CD4-positive, alpha-beta T cell treated with Interleukin-17A for 4 hours (primary cell): ENCODE measurements at places on chromosomes 6 and 20.

DNA sequence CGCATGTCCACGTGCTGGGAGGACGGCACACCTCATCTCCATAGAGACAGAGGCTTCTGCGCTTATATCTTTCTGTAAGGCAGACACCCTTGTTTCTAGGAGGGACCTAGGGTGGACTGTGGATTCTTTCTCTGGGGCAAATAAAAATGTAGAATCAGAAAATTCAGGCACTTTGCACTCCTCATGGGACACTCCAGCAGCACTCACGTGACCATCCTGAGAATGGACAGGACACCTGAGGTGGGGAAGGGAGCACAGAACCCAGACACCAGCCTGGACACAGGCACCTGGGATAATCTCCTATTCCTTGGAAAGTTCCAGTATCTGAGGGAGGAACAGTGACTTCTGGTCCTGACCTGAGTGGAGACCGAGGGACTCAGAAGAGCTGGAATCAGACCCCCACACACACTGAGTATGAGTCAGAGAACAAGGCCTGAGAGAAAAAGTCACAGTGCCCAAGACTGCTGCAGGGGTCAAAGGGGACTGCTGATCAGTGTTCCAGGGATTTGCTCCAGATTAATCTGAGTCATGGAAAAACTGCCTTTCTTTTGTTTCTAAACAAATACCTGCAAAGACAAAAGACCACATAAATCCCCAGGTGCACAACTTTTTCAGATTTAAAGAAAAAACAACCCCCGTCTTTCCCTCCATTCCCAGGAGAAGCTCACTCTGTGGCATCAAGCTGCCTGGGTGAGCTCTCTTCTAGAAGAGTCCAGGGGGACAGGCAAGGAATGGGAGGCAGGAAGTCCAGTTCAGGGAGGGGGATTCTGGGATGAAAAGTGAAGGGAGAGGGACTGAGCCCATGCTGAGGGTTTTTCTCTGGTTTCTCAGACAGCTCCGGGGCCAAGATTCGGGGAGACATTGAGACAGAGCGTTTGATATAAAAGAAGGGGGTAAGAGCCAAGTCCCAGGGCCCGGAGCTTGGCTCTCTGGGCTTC, 35.6 kb upstream of the MICB start:
- DNase-seq: no peak

DNA sequence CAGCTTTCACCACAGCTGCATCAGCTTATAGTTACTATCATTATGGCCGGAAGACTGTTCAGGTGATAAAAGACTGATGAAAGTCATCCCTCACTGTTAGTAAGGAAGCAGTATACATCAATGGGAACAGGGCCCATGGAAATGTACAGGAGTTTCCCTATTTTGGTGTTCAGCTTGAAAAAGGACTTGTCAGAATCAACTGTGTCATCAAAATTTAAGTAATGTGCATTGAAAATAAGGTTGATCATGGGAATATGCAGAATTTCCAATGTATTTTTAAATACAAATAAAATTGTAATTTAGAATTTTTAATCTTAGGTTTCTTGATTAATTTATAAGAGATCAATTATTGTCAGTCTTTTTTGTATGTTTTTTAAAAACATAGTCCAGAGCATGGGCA, 16.8 kb downstream of the LRRN4 start:
- no peak for DNase-seq

GRCh38 chr20:63435552-63435951, 36.9 kb downstream of the KCNQ2 start:
- DNase-seq: no peak

DNA sequence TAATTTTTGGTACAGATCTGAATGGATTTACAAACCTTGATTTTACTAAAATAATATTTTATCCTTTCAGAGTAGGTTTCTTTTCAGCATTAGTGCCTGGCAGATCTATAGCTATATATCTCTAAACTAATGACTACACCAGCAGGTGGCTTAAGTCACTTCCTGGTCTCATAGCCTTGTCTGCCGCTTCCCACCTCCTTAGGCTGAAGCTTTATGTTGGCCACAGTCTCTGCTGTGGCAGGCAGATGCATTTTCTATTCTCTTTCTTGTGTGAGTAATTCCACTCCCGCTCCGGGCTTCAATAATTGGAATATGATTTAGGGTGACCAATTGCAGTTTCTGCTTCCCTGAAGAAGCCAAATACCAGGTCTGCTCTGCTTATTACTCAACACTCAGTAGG, 226.8 kb upstream of the HS3ST5 start:
- no peak for DNase-seq

DNA sequence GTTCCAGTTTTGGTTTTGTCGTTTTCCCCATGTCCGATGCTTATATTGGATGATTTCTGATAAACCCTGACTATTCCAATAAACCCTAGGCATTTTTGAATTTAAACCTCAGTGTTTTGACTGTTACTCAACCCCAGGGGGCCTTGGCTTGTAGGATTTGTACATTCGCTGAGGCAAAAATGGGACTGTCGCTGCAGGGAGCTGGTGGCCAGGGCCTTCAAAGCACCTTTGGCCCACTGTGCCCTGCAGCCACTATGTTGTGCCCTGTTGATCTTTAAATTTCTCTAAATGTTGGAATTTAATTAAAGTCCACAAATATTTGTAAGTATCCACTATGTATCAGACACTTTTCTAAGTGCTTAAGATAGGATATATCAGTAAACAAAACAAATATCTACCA, 9.5 kb upstream of the NOL7 start:
- no peak for DNase-seq

DNA sequence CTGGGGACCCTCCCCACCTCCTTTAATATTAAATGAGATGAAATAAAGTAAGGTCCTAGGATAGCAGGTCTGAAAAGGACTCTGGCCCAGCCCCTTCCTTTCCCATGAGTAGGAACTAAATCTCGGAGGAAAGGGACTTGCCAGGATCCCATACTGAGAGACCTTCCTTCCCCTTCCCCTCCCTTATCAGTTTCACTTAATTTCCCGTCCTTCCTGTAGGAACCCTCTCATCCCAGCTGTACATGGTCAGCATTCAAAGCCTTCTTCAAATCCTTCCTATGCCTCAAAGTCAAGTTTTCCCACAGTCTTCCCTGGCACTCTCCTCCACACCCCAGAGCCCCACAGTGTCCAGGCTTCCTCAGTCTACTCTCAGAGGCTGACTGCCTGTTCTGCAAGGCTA, 71.3 kb upstream of the MYL9 start:
- no peak for DNase-seq

DNA sequence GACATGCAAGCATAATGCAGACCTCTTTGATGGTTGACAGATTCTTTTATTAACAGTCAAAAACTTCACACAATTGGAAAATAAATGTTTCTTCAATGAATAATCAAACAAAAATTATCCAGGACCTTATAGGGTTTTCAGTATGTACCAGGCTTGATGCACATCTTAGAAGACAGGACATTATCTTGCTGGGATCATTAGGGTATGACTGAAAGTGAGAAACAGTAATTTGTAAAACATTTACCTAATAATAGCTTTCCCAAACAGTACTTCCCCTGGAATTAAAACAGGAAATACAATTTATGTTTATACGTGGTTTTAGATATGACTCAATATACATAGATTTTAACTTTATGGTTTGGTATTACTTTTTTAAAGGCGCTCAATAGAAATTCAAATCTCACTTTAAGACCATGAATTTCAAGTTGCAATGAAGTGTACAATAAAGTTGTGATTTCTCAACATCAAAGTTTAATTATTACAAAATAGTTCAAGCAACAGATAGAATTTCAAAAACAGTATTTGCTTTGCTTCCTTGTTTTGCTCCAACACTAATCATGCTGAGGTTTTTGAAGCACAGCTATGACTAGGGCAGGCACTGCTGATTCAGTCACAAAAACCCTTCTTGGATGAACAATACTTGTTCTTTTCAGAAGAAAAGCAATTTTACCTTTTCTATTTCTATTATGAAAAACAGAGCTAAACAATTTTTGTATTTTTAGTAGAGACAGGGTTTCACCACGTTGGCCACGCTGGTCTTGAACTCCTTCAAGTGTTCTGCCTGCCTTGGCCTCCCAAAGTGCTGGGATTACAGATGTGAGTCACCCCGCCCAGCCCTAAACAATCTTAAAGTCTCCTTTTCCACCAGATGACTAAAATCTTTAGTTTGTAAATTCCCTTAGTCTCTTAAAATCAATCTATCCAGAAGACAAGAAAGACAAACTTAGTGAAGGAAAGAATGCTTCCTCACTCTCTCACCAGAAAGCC, 13.7 kb downstream of the SOD2 start:
- DNase-seq: no peak

GRCh38 chr6:132712366-132712765, 1.5 kb downstream of the VNN1 start:
- DNase-seq: no peak
